Stimulated activated CD8-positive, alpha-beta memory T cell treated with anti-CD3 and anti-CD28 coated beads, Interleukin-4, amount 100 ng/mL, for 1 hour (primary cell): ENCODE measurements at places on chromosomes 1 and 21.

DNA sequence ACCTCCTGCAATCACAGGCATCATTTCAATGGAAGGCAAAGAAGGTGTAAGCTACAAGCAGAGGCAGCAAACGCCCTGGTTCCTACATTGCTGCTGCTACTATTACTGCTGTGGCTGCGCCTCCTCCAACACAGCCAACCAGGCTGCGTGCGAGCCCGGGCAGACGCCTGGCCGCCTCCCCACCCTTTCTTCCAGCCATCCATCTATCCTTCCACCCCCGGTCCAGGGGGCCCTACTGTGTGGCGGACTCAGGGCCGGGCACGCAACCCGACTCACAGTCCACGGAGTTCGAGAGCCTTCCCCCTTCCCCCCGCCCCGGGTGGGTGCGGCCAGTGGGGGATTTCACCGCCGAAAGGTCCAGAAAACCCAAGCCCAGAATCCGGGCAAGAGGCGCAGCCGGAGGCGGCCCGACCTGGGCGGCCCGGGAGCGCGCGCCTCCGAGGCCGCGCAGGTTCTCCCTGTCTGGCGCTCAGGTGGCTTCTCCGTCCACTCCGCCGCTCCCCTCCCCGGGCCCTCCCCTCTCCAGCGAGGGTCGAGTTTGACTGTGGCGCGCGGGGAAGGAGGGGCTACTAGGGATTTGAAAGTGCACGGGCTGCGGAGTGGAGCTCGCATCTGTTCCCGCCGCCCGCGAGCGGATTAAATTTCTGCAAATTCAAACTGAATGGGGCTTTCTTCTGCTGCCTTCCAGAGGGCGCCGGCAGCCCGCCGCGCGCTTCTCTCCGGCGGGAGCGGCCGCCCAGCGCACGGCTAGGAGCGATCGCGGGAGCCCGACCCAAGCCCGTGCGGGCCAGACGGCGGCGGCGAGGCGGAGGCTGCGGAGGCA is at the start of gene HUNK:
Gene HUNK (plus strand): TSS at position 569 of the 823 bp plus-strand sequence. CDS start 655 bp downstream, outside the sequence.
- no peak for DNase-seq

- no peak for DNase-seq
These were observed 1.8 kb upstream of the PLCH2 start for GRCh38 chr1:2474104-2474844.

- no peak for DNase-seq
These were observed 28.2 kb downstream of the UBE2G2 start for GRCh38 chr21:44773291-44773932.

DNA sequence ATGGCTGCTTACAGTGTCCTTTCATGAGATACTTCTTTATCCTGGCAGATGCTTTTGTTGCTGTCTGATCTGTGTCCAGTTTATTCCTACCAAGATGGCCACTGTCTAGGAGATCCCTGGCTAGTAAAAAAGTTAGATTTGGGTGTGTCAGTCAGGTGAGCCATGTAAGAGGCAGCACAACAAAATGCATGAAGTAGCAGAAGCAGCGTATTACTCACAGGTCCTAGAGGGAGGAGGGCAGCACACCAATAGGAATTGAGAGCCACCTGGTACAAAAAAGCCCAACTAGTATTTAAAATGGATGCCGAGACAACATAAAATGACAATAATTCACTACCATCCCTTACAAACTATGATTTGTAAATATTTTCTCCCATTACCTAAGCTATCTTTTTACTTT is 22.8 kb upstream of the ZNF697 start:
- no peak for DNase-seq

DNA sequence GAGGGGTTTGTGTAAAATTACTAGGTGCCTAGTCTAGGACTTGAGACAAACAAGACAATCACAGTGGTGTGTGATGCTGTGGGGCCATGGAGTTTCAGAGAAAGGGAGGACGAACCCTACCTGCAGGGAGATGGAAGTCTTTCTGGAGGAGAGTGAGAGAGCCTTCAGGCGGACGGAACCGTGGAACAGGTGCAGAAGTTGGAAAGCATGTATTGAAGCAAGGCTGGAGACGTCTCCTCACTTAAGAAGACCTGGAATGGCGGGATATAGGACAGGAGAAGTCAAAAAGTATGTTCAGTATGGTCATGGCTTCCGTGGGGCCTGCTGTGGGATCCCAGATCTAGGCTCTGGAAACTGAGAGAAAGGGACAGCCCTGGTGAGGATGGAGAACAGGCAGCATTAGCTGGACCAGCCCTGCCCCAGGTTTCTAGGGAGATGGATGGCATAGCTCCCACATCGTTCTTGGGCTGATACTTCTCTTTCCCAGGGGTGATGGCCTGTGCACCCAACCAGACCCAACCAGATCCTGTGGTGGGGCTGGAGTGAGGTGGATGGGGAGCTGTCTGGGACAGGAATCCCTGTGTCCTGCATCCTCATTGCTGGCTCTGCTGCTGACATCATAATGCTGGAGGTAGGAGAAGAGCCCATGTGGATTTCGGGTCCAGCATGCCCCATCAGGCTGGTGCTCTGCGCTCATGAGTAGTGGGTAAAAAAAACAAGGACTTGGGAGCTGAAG is 15.0 kb upstream of the LRP8 start:
- DNase-seq, result no peak

DNA sequence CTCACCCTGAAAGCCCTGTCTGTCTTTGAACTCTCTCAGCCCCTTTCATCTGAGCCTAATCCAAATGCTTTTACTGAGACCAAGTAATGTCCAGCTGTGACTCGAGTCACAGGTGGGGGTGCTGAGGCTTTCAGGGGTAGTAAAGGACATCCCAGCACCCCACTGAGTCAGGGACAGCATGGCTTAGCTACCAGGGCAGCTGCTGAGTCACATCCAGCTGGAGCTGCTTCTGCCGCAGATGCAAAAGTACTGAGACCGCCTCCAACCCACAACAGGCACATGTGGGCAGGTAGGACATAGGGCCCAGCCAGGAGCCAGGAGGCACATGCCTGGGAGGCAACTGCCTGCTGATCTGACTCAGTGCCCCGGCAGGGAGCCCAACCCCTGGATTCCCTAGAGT is 6.7 kb upstream of the VSIG8 start:
- DNase-seq, result no peak

DNA sequence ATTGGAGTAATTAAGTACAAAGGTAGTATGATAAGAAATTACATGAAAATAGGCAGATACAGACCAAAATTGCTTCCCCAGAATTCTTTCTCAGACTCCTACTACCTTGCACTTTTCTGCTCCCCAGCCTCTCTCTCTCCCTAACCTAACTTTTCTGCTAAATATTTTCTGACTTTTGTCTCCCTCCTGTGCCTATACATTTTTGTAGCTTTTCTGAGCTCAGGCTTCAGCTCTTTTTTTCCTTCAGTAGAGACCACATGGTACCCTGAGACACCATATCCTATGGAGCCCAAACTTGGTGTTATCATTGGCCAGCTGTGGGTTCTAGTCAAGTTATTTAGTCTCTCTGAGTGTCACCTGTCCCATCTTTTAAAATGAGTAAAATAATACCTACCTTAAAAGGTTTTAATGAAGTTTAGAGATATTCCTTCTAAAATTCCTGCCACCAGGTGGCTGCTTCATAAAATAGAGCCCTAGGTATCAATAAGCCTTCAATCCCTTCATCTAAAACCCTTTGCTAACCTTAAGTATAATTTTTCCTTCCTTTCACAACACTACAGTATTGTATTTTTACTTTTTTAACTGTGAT is 237.6 kb upstream of the DUSP10 start:
- no peak for DNase-seq

- DNase-seq, result no peak
These were observed 95.2 kb downstream of the COQ8A start for GRCh38 chr1:227035316-227035715.

DNA sequence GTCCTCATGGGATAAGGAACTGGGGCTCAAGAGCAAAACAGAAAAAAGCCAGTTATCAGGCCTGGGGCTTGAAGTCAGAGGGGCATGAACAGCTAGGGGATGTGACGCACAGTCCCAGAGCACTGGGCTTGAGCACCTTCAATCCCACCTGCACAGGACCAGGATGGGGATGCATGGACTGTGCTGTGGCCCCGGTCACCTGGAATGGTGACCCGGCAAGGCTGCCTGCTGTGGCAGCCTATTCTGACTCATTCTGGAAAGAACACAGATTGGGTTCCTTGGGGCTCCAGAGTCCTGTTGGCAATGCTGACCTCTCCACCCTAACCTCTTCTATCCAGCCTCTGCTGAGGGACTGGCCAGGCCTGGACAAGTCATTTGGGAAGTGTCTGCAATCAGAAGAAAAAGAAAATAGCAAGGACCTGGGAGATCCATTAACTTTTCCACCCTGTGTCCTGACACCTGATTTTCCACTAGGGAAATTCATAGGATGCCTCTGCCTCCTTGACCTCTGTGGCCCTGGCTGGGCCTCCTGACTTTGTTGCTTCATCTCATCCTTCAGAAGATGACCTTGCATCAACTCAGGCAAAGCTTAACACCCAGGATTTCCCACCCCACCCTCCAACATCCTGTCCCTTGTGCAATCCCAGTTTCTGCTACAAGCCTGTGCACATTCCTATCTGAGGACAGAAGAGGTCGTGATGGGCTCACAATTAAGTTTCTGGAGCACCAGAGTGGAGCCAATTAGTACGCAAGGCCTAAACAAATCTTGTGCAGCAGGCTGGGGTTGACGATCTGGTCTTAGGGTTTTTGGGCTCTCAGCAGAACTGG is 17.9 kb upstream of the FMOD start:
- DNase-seq, result no peak

DNA sequence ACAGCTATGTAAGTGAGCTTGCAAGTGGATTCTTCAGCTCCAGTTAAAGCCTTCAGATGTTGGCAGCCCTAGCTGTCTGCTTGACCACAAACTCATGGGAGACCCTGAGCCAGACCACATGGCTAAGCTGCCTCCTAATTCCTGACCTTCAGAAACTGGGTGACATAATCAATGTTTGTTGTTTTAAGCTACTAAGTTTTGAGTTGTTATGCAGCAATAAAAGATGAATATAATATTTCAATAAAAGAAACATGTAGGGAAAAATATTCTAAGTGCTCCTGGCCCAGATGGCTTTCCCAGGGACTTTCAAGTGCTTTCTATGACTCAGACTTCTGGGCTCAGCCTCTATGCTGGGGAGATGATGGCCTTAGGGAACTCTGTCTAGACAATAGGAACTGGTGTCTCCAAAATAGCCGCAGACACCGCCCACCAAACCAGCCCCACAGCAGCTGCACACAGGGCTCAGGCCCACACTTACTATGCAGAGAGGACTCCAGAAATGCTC is 20.3 kb upstream of the AZIN2 start:
- no peak for DNase-seq

DNA sequence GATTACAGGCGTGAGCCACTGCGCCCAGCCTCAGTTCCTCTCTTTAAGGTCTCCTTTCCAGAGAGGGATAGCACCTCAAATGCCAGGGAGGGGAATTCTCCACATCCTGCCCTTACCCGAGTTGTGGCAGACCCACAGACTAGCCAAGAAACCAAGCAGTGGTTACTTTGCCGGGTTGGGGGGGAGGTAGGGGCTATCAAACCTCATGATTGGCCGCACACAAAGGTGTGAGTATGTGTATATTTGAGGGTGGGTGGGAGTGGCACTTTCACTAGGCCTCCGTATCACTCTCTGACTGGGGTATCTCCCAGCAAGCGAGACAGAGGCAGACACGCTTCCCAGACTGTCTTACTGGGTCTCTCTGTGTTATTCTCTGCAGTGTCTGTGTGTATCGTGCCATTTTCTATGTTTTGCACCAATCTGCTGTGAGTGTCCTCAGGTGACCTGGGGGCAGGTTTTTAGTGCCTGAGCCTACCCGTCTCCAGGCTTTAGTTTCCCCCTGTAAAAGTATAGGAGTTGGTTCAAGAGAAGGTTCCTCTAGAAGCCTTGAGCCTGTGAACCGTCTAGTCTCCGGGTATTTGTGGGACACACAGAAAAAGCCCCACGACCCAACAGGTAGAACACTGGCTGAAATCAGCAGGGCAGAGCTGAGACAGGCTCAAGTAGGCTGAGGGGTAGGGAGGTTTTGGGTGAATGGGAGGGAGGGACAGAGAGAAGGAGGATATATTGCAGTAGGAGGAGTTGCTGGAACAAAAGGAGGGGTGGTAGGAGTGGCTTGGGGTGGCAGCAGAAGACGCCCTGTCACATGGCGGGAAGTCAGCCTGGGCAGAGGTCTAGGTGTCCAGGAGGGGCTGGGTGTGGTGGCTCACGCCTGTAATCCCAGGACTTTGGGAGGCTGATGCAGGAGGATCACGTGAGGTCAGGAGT is 10.3 kb downstream of the LMNA start:
- DNase-seq, result no peak

DNA sequence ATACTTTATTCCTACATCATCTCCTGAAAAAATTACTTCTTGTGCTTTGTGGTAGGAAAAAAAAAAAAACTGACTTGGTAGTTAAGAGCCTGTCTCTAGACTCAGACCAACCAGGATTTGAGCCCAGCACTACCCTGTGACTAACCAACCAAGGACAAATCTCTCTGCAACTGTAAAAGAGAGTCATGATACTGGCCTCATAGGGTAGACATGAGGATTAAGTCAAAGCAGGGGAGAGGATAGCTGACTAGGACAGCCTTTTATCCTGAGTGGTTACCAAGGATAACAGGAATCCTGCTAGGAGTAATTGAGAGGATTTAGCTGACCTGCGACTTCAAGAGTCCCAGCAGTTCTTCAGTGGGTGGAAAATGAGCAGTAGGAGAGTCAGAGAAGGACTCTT is 112.8 kb downstream of the C1orf21 start:
- no peak for DNase-seq

DNA sequence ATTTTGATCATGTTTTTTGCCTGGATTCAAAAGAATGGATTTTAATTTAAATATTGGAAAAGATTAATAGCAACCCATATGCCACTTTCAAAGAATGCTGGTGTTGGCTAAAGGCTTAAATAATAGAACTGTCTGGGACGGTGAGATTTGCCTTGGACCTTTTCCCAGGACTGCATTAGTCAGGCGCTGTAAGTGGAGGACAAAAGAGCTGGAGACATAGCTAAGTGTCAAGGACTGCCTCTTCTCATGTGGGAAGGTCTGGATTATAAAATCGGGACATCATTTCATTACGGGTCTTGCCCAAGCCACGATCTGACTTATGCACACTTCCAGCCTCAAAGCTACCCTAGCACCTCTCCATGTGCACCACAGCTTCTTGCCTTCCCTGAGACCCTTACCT is 458.5 kb upstream of the DEPDC1 start:
- no peak for DNase-seq

- DNase-seq, result no peak
These were observed 3.5 kb downstream of the DNAJC28 start for GRCh38 chr21:33487996-33488395.

- DNase-seq, result no peak
These were observed 116.3 kb upstream of the HNRNPU start for GRCh38 chr1:244980605-244981004.

DNA sequence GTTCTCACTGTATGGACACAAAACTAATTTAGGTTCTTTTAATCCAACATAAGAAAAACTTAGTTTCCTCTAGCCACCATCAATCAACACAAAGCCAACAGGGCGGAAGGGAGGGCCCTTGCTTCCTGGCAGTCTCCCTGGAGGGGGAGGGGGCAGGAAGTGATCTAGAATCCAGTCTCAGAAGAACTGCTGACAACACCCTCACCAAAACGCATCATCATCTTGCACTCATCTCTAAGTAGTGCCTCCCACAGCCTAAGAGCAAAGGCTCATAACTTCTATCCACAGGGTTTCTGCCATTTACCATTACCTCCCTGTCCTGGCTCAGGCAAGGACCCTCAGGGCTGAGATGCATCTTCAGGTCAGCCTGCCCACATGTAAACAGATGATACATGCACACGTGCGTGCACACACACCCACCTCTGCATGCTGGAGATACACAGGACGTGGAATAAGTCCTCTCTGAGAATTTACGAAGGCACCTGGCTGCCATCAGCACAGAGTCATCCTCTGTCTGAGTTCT is 20.5 kb downstream of the HIVEP3 start:
- DNase-seq, result no peak
